GM04503 (cell line): ENCODE measurements at places on chromosomes 13 and 19.

- DNase-seq: no peak
These were observed 172.4 kb downstream of the VWA8 start for GRCh38 chr13:41788552-41788951.

DNA sequence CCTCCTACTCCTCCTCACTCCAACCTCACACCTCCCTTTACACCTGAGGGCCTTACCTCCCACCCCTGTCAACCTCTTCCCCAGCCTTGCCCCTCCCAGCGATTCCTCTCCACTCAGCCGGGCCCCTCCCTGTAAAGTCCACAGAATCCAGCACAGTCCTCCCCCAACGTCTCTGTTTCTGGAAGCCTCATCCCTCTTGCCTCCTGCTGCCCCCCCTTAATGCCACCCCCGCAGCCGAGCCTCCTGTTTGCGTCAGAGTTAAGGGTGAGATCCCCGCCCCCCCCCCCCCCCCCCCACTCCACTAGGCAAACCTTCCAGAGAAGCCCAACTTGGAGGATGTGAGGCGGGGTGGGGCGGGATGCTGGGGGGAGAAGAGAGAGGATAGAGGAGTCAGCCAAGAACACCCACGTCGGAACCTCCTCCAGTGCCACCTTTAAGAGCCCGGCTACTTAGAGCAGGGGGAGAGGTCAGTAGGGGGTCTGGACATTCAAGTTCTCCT lies 2.1 kb downstream of the UNC13A start:
- no peak for DNase-seq

- no peak for DNase-seq
These were observed 66.3 kb upstream of the UFM1 start for GRCh38 chr13:38283346-38283745.

- no peak for DNase-seq
These were observed 28.4 kb downstream of the TMTC4 start for GRCh38 chr13:100646030-100646673.

DNA sequence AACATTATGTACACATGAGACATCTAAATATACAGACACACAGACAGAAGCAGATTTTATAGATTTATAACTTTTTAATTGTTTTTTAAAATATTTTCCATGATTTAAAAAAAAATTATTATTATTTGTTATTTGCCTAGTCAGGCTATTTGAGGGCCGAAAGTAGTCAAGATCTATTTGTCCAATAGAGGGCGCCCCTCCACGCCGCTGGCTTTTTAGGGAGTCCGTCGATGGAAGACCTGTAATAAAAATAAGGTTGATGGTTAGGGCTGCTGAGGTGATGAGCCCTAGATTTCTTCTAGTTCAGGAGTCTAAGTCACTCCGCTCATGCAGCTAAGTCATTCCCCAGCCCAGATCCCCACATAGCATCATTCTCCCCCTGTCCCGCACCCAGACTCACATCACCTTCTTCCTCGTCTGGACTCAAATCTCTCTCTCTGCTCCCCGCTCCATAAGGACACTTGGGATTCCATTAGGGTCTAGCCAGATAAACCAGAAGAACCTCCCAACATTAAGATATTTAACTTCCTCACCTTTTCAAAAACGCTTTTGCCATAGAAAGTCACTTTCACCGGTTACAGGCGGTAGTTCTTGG lies 33.9 kb upstream of the CEACAM21 start:
- DNase-seq: no peak

DNA sequence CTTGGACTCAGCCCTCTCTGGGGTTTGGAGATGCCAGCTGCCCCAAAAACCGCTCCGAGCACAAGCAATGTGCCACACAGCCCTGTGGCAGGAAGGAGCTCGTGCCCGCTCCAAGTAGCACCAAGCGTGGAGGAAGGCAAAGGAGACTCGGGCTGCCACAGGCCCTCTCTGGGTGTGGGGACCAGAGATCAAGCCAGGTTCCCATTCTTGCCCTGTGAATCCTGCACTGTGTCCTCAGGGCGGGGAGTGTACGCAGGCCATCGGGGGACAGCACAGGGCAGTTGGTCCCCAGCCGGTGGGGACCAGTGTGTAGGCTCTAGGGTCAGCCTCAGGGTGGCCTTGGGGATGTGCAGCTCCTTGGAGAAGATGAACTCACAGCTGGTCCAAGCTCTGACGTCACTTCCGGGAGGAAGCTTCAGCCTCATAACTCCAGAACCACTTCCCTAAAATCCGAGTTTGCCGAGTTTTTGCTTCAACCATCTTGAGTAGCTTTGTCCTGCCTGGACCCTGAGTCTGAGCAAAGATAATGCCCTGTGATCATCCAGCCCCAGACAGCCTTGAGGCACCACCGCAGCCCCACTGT lies 9.3 kb upstream of the CPAMD8 start:
- no peak for DNase-seq

- no peak for DNase-seq
These were observed 409.3 kb downstream of the ZNF536 start for GRCh38 chr19:30781519-30781918.

- no peak for DNase-seq
These were observed 783 bp upstream of the ZNF587B start for GRCh38 chr19:57829316-57829715.

- DNase-seq: no peak
These were observed 653 bp downstream of the MVB12A start for GRCh38 chr19:17420475-17420924.

DNA sequence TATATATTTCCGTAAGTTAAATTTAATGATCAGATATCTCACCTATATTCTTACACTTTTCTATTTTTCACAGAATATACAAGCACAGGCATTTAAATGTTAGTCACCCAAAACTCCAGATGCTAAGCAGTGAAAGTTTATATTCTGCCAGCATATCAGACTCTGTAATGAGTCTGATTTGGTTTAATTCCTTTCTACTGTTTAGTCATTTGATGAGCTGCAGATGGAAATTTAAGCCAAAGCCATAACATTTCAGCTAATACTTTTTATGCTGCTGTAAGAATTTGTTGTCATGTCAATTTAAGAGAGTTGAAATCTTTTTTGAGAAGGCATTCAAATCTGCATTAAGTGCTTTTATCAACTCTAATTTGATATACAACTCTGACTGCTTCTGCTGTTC lies 8.0 kb downstream of the FRY start:
- no peak for DNase-seq

GRCh38 chr19:48500830-48501493 lies 10.7 kb downstream of the LMTK3 start:
- DNase-seq: no peak

GRCh38 chr19:5844456-5845433 lies 5.2 kb upstream of the FUT6 start:
- no peak for DNase-seq

- DNase-seq: no peak
These were observed 10.2 kb downstream of the PPP1R14A start for GRCh38 chr19:38245826-38246498.

DNA sequence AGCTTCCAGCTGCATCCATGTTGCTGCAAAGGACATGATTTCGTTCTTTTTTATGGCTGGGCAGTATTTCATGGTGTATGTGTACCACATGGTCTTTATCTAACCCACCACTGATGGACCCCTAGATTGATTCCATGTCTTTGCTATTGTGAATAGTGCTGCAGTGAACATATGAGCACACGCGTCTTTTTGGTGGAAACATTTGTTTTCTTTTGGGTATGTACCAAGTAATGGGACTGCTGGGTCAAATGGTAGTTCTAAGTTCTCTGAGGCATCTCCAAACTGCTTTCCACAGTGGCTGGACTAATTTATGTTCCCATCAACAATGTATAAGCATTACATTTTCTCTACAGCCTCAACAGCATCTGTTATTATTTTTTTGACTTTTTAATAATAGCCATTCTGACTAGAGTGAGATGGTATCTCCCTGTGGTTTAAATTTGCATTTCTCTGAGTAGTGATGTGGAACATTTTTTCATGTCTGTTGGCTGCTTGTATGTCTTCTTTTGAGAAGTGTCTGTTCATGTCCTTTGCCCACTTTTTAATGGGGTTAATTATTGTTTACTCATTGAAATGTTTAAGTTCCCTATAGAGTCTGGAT lies 6.8 kb upstream of the UBE2L5 start:
- DNase-seq: no peak

DNA sequence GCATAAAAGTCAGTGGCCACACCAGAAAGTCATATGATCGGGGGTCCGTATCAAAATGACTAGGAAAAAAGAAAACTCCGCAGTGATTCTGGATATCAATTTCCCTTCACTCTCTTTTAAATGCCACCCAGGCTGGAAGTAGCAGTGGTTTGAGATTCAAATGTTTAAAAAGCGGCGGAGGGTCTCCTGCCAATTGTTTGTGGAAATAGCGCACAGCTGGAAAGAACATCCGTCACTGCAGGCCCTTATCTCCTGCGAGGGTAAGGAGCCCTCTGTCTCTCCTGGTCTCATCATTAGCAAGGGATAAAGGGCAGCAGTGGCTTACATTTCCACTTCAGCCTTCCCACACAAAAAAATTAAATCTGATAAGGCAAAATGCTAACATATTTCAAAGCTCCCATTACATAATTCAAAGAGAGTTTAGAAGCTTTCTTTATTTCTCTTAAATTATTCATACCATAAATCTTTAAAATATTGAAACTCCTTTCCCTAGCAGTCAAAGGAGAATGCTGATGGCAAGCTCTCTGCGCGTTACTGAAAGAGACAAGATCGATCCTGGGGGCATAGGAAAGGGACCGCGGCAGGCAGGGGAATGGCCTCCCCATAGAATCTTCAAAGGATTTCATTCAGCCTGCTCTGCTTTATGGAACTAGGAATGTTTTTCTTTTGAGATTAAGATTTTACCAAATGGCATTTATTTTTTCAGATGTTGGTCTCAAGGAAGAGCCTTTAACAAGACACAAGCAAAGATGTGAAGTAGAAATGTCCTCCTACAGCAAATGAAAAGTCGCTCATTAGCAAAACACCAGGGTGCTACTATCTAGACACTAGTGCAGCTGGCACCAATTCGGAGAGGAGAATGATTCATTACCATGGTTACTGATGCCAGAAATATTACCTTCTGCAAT lies 35.0 kb downstream of the AMER2 start:
- DNase-seq: no peak

DNA sequence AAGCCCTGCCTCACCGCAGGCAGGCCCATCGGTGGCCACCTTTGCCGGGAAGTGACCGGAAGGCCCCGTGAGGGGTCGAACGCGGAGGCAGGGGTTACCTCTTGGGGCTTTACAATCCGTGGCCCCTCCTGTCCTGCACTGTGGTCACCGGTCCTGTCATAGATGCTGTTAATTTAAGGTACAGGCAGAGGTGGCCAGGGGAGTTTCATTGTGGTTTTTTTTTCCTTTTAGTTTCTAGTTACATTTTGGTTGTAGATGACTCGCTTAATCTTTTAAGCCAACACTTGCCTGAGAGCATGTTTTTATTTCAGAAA lies 13.1 kb downstream of the COMP start:
- no peak for DNase-seq
